ENCODE measurements at places on chromosomes 16 and 17.

GRCh38 chr17:69424287-69425041, 10.0 kb downstream of the MAP2K6 start:
- DNase-seq: no peak

DNA sequence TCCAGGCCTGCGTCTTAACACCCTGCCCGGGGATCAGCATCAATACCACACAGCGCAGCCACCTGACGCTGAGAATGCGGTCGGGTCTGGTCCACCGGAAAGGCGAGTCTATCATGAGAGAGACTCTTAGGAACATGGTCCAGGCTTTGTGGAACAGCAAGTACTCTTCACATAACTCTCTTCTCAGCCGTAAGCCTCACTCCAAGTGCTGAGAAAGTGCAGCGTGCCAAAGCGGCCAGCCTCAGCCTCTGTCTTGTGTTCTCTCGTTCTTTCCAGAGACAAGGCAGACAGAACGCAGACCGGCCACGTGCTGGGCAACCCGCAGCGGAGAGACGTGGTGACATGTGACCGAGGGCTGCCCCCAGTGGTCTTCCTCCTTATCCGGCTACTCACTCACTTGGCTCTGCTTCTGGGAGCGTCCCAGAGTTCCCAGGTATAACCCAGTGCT, 34.4 kb upstream of the ENDOV start:
- no peak for DNase-seq

- no peak for DNase-seq
Observed at GRCh38 chr16:29790949-29791844, 646 bp downstream of the KIF22 start.

GRCh38 chr17:237406-237955, 56.0 kb upstream of the DOC2B start:
- DNase-seq: no peak

- DNase-seq: no peak
Observed at GRCh38 chr17:65774787-65775186, 213.3 kb upstream of the AXIN2 start.

- no peak for DNase-seq
Observed at GRCh38 chr16:78664811-78665772, 565.6 kb downstream of the WWOX start.
